ENCODE measurements at places on chromosomes 12 and 14.
A peak's percentile ranks its signal among the peaks of the same experiment; 100 is the strongest.

- DNase-seq = no peak
Measured at GRCh38 chr14:84804468-84804867, 725.5 kb upstream of the FLRT2 start.

- DNase-seq = no peak
Measured at GRCh38 chr12:96352161-96352835, 47.9 kb downstream of the CDK17 start.

GRCh38 chr14:23481362-23481970 is 12.0 kb downstream of the NGDN start:
- DNase-seq = no peak

- DNase-seq = no peak
Measured at GRCh38 chr12:119683413-119683812, 15.5 kb downstream of the PRKAB1 start.

GRCh38 chr14:91009501-91010152 is 50.8 kb downstream of the RPS6KA5 start:
- no peak for DNase-seq

- no peak for DNase-seq
Measured at GRCh38 chr14:101865288-101865687, 99.1 kb upstream of the DYNC1H1 start.

- no peak for DNase-seq
Measured at GRCh38 chr12:43728117-43728516, 30.5 kb downstream of the PUS7L start.

- no peak for DNase-seq
Measured at GRCh38 chr14:96501217-96501739, 904 bp upstream of the PAPOLA start.

DNA sequence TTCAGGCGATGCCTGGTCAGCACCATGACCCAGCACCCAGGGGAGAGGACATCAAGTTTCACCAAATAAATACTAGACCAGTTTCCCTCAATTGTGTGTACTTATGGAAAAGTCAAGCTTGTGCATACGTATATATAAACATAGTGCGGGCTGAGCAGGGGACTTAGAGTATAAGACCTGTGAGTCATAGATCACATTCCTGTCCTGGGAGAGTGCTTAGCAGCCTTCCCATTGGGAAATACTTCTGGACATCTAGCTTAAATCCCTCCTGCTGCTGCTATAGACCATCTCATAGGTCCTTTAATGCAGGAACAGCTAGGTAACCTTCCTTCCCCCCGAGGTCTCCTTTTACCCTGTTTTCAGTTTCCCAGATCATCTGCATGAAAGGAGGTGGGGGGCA is 51.9 kb downstream of the PRMT8 start:
- DNase-seq = no peak

DNA sequence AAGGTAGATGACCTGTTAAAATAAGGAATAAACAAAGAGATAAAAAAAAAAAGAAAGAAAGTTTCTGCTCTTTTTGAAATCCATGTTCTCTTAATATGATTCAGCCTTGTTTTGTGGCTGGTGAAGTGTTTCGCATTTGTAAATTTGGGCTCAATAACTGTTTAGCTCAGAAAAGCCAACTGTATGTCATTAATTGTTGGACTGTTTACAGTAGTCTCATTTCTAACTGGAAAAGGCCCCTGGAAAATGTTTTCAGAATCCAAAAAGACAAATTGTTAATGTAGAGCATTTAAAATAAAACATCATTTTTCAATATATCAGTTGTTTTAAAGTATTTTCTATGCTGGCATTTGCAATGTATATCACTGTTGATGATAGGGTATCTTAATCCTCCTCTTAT is 47.4 kb upstream of the DYRK2 start:
- DNase-seq = no peak

DNA sequence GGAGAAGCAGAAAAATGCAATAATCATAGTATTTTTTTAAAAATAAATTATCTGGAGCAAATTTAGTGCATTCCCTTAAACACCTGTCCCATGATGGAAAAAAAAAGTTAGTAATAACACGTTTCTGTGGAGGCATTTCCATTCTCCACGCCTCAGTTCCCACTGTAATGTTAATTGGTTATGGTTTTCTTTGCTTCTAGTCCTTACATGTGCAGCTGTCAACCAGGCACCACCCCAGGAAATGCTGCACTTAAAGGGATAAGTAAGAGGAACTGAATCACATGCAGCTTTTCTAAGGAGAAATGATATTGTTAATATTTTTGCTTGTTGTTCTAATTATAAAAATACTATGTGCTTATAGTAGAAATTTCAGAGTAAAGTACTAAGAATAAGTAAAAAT is 240.3 kb downstream of the ZFP36L1 start:
- DNase-seq = no peak

DNA sequence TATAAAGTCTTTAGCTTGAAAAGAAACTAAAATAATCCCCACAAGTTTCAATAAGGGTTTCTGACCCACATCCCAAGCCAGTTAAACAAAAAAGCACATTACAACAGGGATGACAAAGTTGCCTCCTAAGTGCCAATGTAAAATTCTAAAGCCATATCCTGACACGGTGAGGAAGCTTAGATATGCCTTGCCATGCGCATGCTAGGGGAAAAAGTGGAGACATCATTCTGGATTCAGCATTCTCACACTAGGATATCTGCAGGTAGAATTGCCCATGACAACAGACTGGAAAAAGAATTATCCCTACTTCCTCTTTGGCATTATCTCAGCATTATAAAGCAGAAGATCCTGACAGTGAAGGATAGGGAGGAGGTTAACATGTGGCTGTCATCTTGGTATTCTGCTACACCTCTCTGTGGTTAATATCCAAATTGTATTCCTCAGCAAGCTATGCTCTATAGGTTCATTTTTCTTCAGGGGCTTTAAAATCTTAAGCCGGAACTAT is 4.9 kb downstream of the DUSP6 start:
- no peak for DNase-seq

DNA sequence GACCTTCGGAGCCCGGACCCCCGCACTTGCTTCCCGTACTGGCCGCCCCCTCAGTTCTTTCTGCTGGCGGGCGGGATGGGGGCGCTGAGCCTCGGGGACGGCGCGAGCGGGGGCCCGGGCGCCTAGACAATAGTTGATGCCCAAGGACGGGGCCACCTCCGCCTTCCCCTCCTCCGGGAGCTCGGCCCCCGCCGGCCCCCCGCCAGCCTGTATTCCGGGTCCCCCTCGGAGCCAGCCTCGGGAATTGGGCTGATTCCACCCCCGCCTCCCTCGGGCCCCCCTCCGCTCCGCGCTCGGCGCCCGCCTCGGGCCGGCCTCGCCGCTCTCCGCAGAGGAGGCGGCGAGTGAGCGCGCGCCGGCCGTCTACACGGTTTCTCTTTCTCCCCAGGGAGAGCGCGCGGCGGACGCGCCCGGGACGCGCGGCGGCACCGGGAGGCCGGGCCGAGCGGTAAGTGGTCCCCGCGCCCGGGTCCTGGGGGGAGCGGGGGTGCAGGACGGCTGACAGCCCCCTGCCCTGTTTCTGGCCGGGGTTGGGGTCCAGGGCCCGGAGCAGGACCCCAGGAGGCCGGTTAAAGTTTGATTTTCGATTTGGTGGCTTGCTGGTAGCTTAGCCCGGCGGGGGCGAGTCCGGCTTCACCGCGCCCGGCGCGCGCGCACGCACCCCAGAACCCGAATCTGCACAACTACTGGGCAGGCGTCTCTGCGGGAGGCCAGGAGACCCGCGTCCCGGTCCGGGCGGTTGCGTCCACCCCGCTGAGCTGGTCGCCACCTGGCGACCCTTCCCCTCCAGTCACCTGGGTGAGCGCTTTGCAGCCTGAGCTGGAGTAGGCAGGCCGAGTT is 413.7 kb downstream of the PCNX1 start:
- DNase-seq = no peak

- no peak for DNase-seq
Measured at GRCh38 chr14:94612174-94612573, at the start of gene SERPINA3. Gene SERPINA3, plus strand, starts transcription at chr14:94612391. Its CDS starts 2,051 bp downstream, at chr14:94614442.

- no peak for DNase-seq
Measured at GRCh38 chr12:8031872-8032241, 659 bp upstream of the FOXJ2 start.

DNA sequence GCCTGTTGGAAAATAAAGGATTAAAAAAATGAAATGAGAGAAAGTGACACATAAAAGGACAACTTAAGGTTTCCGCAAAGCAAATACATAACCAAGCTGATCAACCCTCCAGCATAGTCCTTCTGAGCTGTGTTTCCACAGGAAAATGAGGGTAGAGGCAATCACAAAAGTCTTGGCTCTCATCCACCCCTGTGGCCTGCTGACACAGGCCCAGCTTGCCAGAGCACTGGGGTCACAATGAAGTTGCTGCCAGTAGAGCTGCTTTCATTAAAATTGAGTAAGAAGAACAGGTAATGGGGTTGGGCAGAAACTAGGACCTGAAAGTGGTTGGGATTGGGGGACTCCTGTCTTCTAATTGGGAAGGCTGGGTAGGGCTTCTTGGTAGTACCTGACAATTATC is 65.9 kb downstream of the RERG start:
- no peak for DNase-seq

GRCh38 chr14:74402401-74403251 is 23.4 kb downstream of the SYNDIG1L start:
- DNase-seq = no peak

- no peak for DNase-seq
Measured at GRCh38 chr12:32105986-32106516, 596 bp upstream of the BICD1 start.

- DNase-seq = peak; percentile 59
Measured at GRCh38 chr12:58803908-58804307, 116.4 kb downstream of the LRIG3 start.

DNA sequence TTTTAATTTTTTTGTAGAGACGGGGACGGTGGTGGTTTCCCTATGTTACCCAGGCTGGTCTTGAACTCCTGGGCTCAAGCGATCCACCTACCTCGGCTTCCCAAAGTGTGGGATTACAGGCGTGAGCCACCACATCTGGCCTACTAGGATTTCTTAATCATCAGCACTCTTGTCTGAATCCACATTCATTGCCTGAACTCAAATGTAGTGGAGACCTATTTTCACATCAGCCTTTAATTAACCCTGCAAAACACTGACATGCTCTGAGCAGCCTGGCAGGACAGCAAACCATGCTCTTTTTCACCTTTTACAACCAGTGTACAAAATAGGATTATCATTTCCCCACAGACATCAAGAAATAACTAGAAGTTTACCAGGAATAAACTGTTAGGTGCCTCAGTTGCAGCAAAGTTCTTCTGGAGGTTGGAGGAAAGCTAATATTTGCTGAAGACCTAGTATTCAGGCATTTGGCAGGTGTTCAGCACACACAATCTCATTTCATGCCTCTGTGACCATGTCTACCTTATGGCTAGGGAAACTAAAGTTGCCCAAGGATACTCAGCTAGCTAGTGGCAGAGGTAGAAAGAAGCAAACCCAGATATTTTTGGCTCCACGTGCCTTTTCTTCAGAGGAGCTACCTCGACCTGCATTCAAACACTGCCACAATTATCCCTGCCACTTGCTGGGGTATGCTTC is 37.7 kb downstream of the CFL2 start:
- DNase-seq = no peak

- DNase-seq = peak; percentile 97
Measured at GRCh38 chr12:96434107-96434506, 33.9 kb upstream of the CDK17 start.

GRCh38 chr12:45314770-45315169 is 98.9 kb downstream of the ANO6 start:
- no peak for DNase-seq

- peak; percentile 59 for DNase-seq
Measured at GRCh38 chr14:74697543-74697942, 15.3 kb downstream of the AREL1 start.

DNA sequence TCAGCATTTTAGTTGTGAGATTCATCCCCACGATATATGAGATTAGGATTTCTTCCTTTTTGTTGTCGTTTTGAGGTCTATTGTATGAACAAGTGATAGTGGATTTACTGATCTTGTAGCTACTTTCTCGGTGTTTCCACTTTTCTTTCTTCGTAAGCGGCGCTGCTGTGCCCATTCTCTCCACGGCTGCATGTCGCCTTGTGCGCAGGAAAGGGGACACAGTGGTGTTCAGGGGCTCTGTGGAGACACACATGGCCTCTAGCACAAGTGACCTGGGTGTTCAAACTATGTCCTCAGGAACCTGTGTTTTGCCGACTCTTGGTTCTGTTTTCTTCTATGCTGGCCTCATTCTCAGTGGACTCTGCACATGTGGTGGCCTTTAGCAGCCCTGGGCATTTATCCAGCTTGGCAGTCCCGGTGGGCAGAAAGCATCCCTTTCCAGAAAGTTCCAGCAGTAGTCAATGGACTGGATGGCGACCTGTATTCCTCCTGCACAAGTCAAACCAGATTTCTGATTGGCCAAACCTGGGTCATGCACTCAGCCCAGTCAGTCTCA is 18.7 kb downstream of the CKAP4 start:
- DNase-seq = no peak

GRCh38 chr12:115767916-115768315 is 509.6 kb downstream of the MED13L start:
- DNase-seq = no peak

DNA sequence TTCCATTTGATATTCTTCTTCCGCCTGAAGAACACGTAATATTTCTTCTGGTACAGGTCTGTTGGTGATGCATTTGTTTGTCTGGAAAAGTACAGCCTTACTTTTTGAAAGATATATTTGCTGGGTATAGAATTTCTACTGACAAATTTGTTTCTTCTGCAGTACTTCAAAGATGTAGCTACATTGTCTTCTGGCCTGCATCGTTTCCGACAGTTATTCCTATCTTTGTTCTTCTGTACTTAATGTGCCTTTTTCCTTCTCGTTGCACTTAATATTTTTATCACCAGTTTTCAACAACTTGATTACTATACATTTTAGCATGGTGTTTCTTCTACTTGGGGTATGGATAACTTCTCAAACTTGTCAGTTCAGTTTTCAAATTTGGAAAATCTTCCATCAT is 47.1 kb downstream of the SENP1 start:
- no peak for DNase-seq

DNA sequence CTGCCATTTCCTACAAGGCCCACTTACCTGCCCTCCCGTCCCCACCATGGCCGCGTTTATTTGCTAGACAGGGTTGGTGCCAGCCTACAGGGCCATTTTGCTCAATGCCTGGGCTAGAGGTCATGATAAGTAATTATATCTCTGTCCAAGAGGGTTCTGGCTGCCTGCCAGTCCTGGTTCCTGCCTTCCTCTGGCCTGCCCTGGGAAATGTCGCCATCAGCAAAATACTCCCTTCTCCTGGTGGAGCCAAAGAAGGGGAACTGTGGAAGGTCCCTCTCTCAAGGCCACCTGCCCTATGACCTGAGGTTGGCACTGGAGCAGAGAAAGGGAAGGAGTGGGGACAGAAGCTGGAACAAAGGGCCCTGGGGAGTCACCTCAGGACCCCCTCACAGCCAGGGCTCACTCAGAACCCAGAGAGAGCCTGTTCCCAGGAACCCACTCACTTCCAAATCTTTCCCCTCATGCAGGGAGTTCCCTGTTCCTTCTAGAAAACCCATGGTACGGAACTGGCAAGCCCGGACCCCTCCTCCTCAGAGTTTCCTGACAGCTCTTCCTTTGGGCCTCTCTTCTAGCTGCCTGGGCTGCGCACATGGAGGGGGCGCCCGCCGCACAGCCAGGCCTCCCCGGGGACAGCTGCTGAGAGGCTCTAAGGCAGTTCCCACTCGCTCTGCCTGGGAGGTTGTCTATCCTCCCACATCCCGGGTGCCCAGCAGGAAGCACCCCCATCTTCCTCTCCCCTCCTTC is 280.5 kb downstream of the DPF3 start:
- no peak for DNase-seq

- DNase-seq = no peak
Measured at GRCh38 chr12:32208355-32208754, 101.7 kb downstream of the BICD1 start.
